ENCODE measurements at places on chromosomes 3 and 15.
A peak's percentile ranks its signal among the peaks of the same experiment; 100 is the strongest.

DNA sequence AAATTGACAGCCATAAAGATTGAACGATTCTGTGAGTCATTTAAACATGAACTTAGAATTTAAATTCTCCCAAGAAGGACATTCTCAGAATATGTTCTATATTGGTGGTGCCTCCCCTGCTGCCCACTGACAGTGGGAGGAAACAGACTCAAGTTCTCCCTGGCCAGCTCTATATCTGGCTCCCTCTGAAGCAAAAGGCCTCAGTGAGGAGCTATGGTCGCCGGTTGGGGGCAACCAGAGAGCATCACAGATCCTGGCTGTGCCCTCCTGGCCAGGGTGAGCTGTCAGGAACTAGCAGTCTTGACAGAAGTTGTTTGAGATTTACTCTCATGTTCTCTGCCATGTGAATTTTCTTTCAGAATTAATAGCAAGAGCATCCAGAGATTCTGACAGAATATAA lies 285.5 kb downstream of the NTRK3 start:
- no peak for DNase-seq

- no peak for DNase-seq
Observed at GRCh38 chr3:143277531-143277930, 158.0 kb downstream of the CHST2 start.

DNA sequence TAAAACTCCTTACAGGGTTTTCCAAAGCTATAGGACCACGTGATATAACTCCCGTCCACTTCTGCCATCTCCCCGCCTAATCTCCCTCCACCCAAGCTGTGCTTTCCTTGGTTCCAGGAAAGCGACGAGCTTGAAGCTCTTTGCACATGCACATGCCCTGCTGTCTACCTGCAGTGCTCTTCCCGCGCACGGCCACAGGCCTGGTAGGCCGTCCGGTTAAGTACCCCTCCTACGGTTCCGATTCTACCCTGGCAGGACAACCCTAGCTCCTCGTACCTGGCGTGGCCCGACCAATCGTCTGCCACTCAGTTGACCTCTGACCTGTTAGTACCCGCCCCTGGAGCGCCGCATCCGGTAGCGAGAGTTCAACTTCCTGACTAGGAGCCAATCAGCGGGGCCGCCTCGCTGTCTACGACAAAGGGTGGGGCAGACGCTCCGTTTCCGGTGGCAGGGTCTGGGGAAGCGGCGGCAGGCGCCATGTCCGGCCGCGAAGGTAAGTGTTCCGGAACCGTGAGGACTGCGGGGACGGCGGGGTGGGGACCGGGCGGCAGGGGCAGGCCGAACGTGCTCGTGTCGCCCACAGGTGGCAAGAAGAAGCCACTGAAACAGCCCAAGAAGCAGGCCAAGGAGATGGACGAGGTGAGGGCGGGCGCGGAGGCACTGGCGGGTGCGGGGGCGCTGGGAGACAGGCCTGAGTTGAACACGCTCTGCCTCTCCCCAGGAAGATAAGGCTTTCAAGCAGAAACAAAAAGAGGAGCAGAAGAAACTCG lies at the start of the genes CCDC51 and TMA7:
Gene CCDC51, minus strand, starts transcription at position 300 of the 770 bp plus-strand sequence. CDS start 4,991 bp downstream, outside the sequence.
Gene TMA7, plus strand, starts transcription at position 438 of the 770 bp plus-strand sequence. Its CDS starts 40 bp downstream, at position 478.
- peak; percentile 91 for DNase-seq

DNA sequence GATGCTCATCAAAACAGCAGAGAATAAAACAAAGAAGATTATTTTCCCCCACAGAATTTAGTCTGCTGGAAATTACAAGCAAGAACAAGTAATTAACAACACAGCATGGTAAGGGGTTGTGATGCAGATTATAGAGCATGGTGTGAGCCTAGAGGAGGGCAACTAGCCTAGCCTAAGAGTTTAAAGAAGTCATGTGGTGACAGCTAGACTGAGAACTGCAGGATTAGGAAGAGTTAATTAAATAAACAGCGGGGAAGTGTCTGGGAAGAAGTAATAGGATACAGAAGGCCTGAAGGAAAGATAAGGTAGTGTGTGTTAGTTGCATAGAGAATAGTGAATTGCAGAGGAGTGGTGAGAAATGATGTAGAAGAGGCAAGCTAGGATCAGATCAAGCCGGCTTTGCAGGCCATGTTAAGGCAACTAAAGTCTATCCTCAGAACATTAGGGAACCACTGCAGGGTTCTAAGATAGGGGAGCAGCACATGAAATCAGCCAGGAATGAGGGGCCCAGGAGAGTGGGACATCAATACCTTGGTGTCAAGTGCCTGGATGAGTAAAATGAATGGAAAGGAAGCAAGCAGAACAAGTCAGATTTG lies 11.9 kb upstream of the PKM start:
- DNase-seq, result no peak

GRCh38 chr3:185582236-185582635 lies 3.9 kb upstream of the SENP2 start:
- DNase-seq, result no peak

Data from fibroblast of mammary gland (primary cell).